Tibial artery (tissue), 4 donors: ENCODE measurements at places on chromosomes 1 and 21.

DNA sequence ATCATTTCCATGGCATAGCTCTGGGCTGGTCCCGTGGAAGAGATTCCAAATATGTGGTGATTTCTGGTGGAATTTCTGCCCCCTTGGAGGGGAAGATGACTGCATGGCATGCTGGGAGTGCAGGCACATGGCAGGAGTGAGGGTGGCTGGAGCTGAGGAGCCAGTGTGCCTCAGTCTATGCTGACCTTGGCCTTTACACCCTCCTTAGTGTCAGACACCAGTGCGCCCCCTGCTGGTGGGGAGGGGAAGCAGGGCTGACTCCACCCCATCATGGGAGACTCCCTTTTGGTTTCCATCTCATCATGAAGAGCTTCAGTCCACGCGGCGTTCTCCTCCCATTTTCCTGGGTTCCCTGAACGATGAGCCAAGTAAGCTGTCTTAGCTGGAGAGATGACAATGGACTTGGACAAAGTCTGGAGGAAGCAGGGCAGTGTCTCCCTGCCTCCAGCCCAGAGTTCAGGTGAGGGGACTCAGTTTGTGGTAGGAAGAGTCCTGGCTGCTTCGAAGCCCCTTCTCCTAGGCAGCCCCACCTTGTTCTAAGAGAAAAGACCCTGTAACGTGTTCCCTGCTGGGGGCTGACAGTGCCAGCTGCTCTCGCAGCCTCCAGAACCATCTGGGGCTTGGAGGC is 10.3 kb downstream of the ALX3 start:
- DNase-seq, result no peak

- no peak for DNase-seq
Observed at GRCh38 chr1:203696673-203697072, 68.3 kb upstream of the LAX1 start.

GRCh38 chr1:168210312-168210711 is 15.5 kb upstream of the SFT2D2 start:
- DNase-seq, result no peak

DNA sequence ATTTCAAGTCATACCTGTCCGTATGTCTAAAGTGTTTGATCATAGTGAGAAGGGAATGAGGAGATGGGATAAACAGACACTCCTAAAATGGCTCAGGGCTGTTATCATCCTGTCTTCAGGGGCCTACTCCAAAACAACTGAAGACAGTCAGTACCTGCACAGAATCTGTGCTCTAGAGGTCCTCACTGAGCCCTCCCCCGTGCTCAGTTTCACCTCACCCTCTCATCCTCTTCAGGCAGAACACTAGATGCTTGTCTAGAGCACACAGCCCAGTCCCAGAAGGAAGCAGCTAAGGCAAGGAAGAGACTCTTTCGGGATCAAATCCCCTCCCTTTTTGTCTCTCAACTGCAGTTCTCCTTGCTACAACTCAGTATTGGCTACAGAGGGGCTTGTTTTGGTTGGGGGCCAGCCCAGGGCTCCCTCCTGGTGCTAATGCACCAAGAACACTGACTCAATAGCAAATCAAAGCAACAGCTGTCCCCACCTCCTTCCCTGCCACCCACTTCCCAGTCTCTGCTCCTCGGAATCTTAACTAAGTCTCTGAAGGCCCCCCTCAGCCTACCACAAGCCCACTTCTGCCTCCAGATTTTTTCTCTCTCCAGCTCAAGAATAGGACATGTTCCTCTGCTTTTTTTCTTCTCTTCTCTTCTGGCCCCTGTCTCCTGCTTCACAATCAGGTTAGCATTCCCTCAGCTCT is 10.1 kb downstream of the CADM3 start:
- no peak for DNase-seq

- DNase-seq, result no peak
Observed at GRCh38 chr1:150221552-150221951, 14.4 kb downstream of the ANP32E start.

GRCh38 chr1:183004141-183004540 is 19.1 kb upstream of the LAMC1 start:
- no peak for DNase-seq
